T-cell (primary cell): ENCODE measurements at places on chromosomes 5 and 9.

GRCh38 chr9:132049323-132049882 lies 30.3 kb downstream of the MED27 start:
- DNase-seq = no peak

- no peak for DNase-seq
Observed at GRCh38 chr9:121453232-121453892, 46.3 kb downstream of the GGTA1 start.

- DNase-seq = no peak
Observed at GRCh38 chr5:41410737-41411136, 99.7 kb downstream of the PLCXD3 start.

DNA sequence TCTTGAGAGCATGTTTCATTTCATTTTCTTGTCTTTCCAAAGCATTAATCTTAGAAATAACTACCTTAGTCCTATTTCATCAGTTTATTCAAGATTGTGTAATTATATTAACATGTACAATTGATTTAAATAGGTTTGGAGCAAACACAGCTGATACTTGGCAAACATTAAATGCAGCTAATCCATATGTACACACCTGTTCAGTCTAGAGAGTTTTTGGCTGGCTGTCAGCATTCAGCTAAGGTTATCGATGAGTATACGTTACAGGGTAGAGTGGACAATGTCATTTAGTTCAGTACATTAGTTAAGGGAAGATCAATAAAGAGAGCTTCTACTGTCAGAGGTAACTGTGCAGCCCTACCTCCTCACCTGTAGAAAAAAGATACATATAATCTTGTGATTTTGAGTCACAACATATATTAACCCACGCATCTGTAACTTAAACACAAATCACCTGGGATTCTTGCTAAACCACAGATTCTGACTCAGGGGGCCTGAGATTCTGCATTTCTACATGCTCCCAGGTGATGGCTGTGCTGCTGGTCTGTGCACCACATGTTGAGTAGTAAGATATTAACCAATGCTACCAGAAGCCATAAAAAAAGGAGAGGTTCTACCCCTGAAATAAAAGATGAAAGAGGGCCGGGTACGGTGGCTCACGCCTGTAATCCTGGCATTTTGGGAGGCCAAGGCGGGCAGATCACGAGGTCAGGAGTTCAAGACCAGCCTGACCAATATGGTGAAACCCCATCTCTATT lies 34.1 kb upstream of the PCA3 start:
- no peak for DNase-seq

DNA sequence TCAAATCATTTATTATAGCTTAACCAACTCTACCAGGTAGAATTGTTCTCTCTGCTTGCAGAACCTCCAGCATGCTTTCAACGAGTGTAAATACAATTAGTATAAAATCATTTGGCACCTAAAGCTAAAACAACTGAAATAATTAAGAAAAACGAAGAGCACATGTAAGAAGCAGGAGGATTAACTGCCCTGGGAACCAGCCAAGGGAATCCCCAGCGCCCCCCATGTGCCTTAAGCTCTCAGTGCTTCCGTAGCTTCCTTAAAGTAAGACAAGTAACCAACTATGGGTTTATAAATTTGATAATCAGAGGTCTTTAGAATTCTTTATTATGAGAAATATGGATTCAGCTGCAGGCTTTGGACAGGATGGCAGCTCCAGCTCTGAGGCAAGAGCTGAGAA lies 402.4 kb downstream of the RAB3C start:
- no peak for DNase-seq

- DNase-seq = no peak
Observed at GRCh38 chr9:131976157-131977108, 103.2 kb downstream of the MED27 start.
